Heart right ventricle (tissue), 16 donors: ENCODE measurements at places on chromosomes 16 and 17.

DNA sequence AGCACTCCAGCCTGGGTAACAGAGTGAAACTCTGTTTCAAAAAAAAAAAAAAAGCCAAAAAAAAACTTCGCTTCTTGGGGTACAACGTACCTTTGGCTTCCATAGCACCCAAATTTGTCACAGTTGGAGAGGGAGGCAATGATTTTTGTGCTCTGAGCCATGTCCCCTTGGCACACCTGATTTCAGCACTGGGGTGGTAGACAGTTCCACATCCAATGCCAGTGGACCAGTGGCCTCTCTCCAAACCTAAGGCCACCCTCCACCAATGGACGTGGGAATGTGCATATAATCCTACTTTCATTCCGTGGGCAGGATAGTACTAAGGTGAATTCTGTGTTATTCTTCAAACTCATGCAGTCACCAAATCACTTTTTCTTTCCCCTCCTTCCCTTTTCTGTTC, 47.5 kb downstream of the SALL1 start:
- H3K36me3 ChIP-seq: no peaks in the 10 kb centered on the region
- no peak overlapping the region for H3K27ac ChIP-seq
- no peaks in the 10 kb centered on the region for H3K4me1 ChIP-seq
- no peak overlapping the region for H3K4me3 ChIP-seq
- DNase-seq: no peak
- H3K27me3 ChIP-seq: peaks cover 8% of the 10 kb centered on the region

- H3K4me1 ChIP-seq: peaks cover 16% of the 10 kb centered on the region
- H3K4me3 ChIP-seq: no peak overlapping the region
- no peak overlapping the region for H3K27ac ChIP-seq
Measured at GRCh38 chr17:228951-229708, 47.7 kb upstream of the DOC2B start.

DNA sequence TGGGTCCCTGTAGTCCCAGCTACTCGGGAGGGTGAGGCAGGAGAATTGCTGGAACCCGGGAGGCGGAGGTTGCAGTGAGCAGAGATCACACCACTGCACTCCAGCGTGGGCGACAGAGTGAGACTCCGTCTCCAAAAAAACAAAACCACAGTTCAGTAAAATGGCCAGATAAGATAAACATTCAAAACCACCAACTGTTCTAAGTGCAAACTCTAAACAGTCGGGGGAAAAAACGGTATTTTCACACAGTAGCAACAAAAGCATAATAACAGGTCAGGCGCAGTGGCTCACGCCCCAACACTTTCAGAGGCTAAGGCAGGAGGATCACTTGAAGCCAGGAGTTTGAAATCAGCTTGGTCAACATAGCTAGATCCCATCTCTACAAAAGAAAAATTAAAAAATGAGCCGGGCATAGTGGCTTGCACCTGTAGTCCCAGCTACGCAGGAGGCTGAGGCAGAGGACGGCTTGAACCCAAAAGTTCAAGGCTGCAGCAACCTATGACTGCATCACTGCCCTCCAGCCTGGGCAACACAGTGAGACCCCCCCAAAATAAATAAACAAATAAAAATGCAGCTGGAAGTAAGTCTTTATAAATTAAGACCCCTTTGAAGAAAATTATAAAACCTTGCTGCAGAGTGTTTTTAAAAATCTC, 10.8 kb upstream of the HASPIN start:
- peak overlapping the region; percentile 53 for H3K27ac ChIP-seq
- H3K4me3 ChIP-seq: no peak overlapping the region
- no peaks in the 10 kb centered on the region for H3K27me3 ChIP-seq

- no peaks in the 10 kb centered on the region for H3K4me1 ChIP-seq
- DNase-seq: no peak
- H3K36me3 ChIP-seq: no peaks in the 10 kb centered on the region
- H3K27ac ChIP-seq: no peak overlapping the region
Measured at GRCh38 chr17:61492759-61493526, 40.7 kb downstream of the TBX4 start.

- DNase-seq: no peak
- H3K36me3 ChIP-seq: no peaks in the 10 kb centered on the region
- H3K27ac ChIP-seq: no peak overlapping the region
- no peak overlapping the region for H3K4me3 ChIP-seq
- peaks cover 15% of the 10 kb centered on the region for H3K4me1 ChIP-seq
Measured at GRCh38 chr16:89006036-89006752, 29.2 kb upstream of the CBFA2T3 start.

DNA sequence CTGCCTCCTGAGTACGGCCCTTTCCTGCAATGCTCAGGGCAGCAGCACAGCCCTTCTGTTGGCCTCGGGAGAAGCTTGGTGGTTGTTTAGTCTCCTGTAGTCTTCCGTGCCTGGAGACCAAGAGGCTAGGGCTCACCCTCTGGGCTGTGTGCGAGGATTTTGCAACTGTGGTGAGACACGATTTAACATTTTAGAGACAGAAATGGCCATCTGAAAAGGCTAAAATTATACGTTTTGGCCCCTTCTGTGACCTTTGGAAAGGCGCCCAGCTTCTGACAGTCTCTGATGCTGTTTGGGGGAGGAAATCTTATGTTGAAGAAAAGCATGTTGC, 33.1 kb downstream of the FOXL1 start:
- H3K27ac ChIP-seq: peak overlapping the region; percentile 69
- peaks cover 31% of the 10 kb centered on the region for H3K4me1 ChIP-seq
- DNase-seq: peak; percentile 73

DNA sequence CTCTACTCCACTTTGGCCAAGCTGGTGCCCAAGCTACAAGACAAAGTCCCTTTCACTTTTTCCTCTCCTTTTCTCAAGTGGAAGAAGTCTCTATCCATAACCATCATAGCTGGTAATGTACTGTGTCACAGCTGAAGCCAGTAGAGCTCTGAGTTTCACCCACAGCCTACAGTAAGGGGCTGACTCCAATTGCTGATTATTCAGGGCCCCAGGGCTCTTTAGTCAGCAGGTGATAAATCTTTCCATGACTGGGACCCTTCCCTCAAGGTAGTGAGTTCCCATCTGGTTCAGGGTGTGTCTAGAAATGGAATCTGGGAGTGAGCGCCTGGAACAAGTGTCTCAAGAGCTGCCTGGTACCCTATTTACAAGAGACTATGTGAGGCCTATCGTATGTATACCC, 436.0 kb upstream of the CA10 start:
- no peaks in the 10 kb centered on the region for H3K4me1 ChIP-seq
- DNase-seq: no peak
- no peaks in the 10 kb centered on the region for H3K36me3 ChIP-seq
- no peaks in the 10 kb centered on the region for H3K27me3 ChIP-seq
- H3K27ac ChIP-seq: no peak overlapping the region

DNA sequence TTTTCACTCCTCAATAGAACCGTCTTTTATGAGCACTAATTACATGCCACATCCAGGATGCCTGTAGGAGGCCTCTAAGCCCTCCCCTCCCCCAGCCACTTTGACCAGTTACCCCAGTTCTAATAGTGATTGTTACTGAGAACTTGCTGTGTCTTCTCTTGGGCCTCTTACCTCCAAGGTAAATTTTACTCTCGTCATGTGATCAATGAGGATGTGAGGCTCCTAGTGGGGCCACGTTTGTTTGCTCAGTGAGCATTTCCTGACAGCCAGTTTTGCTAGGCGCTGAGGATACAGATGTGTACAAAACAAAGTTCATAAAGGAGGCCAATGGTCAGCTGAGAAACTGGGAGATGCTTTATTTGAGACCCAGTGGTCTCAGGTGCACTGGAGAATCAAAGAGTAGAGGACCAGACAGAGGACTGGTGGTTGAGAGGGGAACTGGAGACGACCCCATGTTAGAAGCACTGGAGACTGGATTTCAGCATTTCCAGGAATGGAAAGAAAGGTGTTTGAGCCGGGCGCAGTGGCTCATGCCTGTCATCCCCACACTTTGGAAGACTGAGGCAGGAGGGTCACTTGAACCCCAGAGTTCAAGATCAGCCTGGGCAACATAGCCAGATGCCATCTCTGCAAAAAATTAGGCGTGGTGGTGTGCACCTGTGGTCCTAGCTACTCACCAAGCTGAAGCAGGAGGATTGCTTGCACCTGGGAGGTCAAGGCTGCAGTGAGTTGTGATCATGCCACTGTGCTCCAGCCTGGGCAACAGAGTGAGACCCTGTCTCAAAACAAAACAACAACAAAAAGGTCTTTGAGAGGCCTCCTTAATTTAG, 2.6 kb downstream of the ATP2C2 start:
- peaks cover 10% of the 10 kb centered on the region for H3K4me1 ChIP-seq
- peaks cover 71% of the 10 kb centered on the region for H3K27me3 ChIP-seq
- DNase-seq: no peak

GRCh38 chr17:49107211-49107557, 25.4 kb upstream of the B4GALNT2 start:
- H3K36me3 ChIP-seq: no peaks in the 10 kb centered on the region
- peaks cover 26% of the 10 kb centered on the region for H3K27me3 ChIP-seq
- no peak overlapping the region for H3K27ac ChIP-seq
- H3K4me1 ChIP-seq: no peaks in the 10 kb centered on the region

DNA sequence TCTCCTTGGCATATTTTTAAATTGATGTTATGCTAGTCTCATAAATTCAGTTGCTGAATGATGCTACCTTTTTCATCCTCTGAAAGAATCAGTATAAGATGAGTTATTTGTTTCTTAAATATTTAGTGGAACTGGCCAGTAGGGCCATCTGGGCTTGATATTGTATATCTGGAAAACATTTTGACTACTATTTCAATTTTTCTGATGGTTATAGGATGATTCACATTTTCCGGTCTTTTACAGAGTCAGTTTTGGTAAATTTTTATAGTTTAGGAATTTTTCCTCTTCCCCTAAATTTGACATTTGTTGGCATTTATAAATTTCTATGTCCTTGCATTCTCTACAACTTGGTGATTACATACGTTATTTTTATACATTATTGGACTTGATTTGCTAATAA, 296.3 kb upstream of the AXIN2 start:
- DNase-seq: no peak
- H3K27me3 ChIP-seq: no peaks in the 10 kb centered on the region
- no peak overlapping the region for H3K27ac ChIP-seq
- no peaks in the 10 kb centered on the region for H3K4me1 ChIP-seq
- H3K4me3 ChIP-seq: no peak overlapping the region
- no peaks in the 10 kb centered on the region for H3K36me3 ChIP-seq
